Activated CD8-positive, alpha-beta T cell treated with anti-CD3 and anti-CD28 coated beads, Interleukin-2, amount 10 ng/mL, durations not matched to agents 7 days and 5 days (primary cell): ENCODE measurements at places on chromosomes 2 and 18. TPM values are rescaled to one million over a fixed set of nuclear protein-coding genes. Genes with fewer than 3 reads are reported as not detected.

GRCh38 chr2:12754643-12755042 lies 37.9 kb downstream of the TRIB2 start:
- H3K4me1 ChIP-seq, result no peaks in the 10 kb centered on the region
- H3K27ac ChIP-seq, result no peak overlapping the region
- H3K4me3 ChIP-seq, result no peak overlapping the region
- peaks cover 2% of the 10 kb centered on the region for H3K27me3 ChIP-seq
- DNase-seq, result no peak

DNA sequence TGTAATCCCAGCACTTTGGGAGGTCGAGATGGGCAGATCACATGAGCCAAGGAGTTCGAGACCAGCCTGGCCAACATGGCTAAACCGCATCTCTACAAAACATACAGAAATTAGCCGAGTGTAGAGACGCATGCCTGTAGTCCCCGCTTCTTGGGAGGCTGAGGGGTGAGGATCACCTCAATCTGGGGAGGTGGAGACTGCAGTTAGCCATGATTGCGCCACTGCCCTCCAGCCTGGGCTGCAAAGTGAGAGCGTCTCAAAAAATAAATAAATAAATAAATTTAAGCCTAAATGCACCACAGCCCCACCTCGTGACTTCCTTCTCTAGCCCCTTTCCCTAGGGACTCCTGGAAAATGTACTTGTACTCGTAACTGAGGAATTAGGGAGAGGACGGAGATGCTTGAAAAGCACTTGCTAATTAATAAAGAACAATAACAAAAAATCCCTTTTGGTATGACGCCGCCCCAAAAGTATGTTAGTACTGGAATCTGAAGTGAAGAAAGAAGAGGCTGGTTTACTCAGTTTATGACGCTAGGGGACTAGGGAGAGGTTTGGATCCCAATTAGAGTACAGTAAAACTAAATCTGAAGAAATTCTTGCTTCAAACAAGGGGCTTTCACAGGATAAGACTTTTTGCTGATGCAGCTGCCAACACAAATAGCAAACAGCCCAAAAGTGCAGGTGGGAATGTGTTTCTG lies 887 bp upstream of the ZNF396 start:
- no peak for DNase-seq
- no peaks in the 10 kb centered on the region for H3K36me3 ChIP-seq
- H3K27ac ChIP-seq, result no peak overlapping the region
- H3K27me3 ChIP-seq, result peaks cover 17% of the 10 kb centered on the region

DNA sequence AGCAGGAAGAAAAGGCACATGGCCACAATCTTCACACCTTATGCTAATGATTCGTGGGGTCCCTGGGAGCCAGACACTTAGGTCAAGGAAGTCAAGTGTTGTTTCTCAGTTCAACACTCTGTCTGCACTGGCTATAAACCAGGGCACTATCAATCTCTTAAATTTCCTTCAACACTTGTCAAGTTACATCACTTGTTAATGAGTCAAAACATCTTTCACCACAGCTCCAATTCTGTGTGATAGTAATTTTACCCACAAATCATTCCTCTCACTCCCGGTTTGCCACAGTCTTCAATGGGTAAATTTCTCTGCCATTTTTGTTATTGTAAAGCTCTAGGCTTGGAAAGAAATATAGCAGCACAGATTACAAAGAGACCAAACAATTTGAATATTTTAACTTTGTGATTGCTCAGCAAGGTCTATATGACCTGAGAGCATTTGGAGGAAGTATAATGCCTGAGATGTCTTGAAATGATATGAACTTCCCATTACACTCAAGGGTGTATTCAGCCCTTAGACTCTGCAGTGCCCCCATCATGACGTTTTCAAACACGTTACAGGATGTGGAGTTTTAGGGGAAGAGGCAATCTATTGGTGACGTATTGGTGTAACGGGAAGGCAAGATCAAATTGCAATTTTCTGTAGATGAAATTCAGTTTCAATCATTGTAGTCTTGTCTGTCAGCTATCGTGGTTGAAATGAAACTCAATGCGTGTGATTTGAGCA lies 78.7 kb downstream of the ICOS start:
- no peak for DNase-seq
- H3K27ac ChIP-seq, result no peak overlapping the region
- peaks cover 4% of the 10 kb centered on the region for H3K36me3 ChIP-seq
- no peaks in the 10 kb centered on the region for H3K27me3 ChIP-seq
- peaks cover 17% of the 10 kb centered on the region for H3K4me1 ChIP-seq

GRCh38 chr2:96830044-96830562 lies 13.7 kb downstream of the ANKRD23 start:
- peaks cover 63% of the 10 kb centered on the region for H3K36me3 ChIP-seq
- H3K4me1 ChIP-seq, result no peaks in the 10 kb centered on the region
- no peaks in the 10 kb centered on the region for H3K27me3 ChIP-seq
- H3K27ac ChIP-seq, result peak overlapping the region; percentile 13
- no peak for DNase-seq
- H3K4me3 ChIP-seq, result no peak overlapping the region

DNA sequence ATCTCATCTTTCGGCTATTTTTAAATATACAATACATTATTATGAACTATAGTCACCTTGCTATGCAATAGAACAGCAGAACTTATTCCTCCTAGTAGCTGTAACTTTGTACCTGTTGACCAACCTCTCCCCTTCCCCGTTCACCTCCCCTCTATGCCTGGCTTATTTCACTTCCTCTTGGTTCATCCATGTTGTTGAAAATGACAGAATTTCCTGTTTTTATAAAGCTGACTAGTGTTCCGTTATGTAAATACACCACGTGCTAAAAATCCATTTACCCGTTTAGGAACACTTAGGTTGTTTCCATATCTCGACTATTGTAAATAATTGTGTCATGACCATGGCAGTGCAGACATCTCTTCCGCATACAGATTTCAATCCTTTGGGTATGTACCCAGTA lies 10.3 kb downstream of the ALPI start:
- H3K4me3 ChIP-seq, result no peak overlapping the region
- no peak for DNase-seq
- H3K27ac ChIP-seq, result no peak overlapping the region
- no peaks in the 10 kb centered on the region for H3K4me1 ChIP-seq
- H3K27me3 ChIP-seq, result peaks cover 35% of the 10 kb centered on the region
- H3K36me3 ChIP-seq, result no peaks in the 10 kb centered on the region

- H3K36me3 ChIP-seq, result no peaks in the 10 kb centered on the region
- H3K4me1 ChIP-seq, result no peaks in the 10 kb centered on the region
- H3K27me3 ChIP-seq, result no peaks in the 10 kb centered on the region
- DNase-seq, result no peak
- no peak overlapping the region for H3K27ac ChIP-seq
Observed at GRCh38 chr2:192394605-192395004, 199.9 kb upstream of the TMEFF2 start.

- H3K4me1 ChIP-seq, result no peaks in the 10 kb centered on the region
- H3K27me3 ChIP-seq, result no peaks in the 10 kb centered on the region
- H3K4me3 ChIP-seq, result no peak overlapping the region
- no peak overlapping the region for H3K27ac ChIP-seq
- H3K36me3 ChIP-seq, result no peaks in the 10 kb centered on the region
Observed at GRCh38 chr2:240791221-240791800, 28.7 kb downstream of the KIF1A start.

DNA sequence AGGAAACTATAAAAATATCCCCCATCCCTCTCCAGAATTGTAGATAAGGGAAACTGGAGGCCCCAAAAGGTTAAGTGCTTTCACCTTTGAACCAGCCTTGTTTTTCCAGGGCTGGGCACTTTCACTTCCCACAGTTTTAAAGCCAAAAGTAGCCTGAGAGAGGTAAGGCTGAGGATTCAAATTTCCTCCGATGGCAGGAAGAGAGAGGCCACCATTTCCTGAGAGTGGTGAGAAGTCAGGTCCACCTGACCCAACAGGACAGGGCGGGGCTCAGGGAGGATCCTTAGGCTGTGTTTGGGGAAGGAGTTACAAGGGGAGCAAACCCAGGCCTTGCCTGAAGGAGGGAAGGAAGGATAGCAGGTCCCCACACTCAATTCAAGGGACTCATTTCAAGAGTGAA lies 4.7 kb upstream of the TEX261 start:
- H3K4me3 ChIP-seq, result peak overlapping the region; percentile 34
- H3K27me3 ChIP-seq, result no peaks in the 10 kb centered on the region
- no peak for DNase-seq
- H3K27ac ChIP-seq, result peak overlapping the region; percentile 85
- peaks cover 46% of the 10 kb centered on the region for H3K4me1 ChIP-seq

- H3K4me3 ChIP-seq, result no peak overlapping the region
- DNase-seq, result no peak
- H3K27ac ChIP-seq, result no peak overlapping the region
- no peaks in the 10 kb centered on the region for H3K27me3 ChIP-seq
- no peaks in the 10 kb centered on the region for H3K36me3 ChIP-seq
Observed at GRCh38 chr18:65725251-65726050, 25.4 kb upstream of the CDH7 start.

DNA sequence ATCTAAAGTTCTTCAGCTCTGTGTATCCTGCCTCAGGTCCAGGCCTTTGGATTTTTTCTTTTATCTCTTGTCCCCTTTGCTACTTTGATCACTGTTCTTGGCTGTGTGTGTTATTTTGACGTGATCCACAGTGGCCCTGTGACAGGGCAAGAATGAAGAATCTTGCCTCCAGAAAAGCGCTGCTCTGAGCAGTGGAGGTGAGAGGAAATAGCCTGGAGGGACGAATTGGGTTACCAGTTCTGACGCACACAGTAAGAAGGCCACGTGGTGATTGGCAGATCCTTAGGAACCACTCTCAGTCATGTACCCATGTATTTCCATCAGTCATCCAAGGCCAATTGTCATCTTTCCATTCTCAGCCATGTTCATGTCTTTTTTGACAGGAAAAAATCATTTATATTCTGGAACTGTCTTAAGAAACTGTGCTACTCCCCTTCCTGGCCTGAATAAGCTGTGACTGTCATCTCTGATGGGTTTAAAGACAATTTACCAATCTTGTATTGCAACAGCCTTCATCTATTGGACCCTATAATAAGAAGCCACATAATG lies 47.6 kb downstream of the MAPK4 start:
- H3K27ac ChIP-seq, result no peak overlapping the region
- H3K4me3 ChIP-seq, result no peak overlapping the region
- no peaks in the 10 kb centered on the region for H3K27me3 ChIP-seq
- DNase-seq, result no peak
- no peaks in the 10 kb centered on the region for H3K4me1 ChIP-seq

DNA sequence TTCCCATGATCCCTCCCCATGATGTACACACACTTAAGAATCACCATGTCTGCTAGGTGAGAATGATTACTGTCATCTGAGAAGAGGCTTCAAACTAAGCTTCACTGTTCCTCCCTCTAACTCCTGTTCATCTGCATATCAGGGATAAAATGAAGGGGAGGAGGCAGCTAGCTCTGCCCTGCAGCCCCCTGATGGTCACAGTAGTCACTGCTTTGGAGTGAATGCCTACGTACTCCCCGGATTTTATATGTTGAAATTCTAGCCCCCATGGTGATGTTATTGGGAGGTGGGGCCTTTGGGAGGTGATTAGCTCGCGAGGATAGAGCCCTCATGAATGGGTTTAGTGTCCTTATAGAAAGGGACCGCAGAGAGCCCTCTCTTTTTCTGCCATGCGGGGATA lies 156.4 kb downstream of the NCKAP5 start:
- no peaks in the 10 kb centered on the region for H3K36me3 ChIP-seq
- no peak for DNase-seq
- no peaks in the 10 kb centered on the region for H3K4me1 ChIP-seq
- no peaks in the 10 kb centered on the region for H3K27me3 ChIP-seq

The CROCC2 gene
- total RNA-seq, result not detected

The LINC00305 gene
- total RNA-seq, result not detected

The ANKRD62 gene
- not detected for total RNA-seq

The TNFRSF11A gene
- total RNA-seq, result 4.3 TPM
